ENCODE measurements at places on chromosomes 6 and 20.

- DNase-seq = no peak
Measured at GRCh38 chr6:23174781-23175361, 605.5 kb downstream of the HDGFL1 start.

DNA sequence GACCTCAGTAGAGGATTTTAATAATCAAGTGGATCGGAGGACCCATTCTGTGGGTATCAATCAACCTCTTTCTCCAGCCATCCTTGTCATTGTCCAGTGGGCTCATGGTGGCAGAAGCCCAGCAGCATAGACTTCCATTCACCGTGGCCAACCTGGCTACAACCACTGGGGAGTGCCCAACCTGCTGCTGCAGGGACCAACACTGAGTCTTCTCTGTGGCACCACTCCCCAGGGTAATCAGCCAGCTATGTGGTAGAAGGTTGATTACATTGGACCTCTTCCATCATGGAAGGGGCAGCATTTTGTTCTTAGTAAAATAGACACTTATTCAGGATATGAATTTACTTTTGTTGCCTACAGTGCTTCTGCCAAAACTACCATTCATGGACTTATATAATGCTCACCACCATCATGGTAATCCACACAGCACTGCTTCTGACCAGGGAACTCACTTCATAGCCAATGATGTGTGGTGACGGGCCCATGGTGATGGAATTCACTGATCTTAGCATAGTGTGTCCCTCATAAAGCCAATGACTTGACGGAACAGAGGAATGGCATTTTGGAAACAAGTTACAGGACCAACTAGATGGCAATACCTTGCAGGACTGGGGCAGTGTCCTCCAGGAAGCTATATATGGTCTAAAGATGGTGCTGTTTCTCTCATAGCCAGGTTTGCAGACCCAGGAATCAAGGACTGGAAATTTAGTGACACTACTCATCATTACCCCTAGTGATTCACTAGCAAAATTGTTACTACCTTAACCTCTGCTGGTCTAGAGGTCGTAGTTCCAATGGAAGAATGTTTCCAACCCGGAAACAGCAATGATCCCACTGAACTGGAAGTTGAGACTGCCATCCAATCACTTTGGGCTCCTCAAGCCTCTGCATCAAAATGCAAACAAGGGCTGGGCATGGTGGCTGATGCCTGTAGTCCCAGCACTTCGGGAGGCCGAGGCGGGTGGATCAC lies 7.6 kb downstream of the CD24 start:
- DNase-seq = no peak

DNA sequence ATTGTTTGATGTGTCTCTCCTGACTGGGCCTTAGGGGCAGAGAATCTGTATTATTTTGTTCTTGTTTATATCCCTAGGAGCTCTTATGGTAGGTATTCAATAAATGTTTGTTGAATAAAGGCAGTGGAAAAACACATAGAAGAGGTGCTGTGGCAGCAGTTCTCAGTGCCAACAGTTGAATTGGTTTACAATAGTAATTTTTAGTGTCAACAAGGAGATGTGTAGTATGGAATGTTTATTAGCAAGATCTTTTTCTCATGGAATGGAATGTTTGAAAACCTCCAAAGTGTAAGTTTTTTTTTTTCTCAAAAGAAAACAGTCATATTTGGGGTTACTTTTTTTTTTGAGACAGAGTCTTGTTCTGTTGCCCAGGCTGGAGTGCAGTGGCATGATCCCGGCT lies 28.0 kb downstream of the ASXL1 start:
- no peak for DNase-seq

GRCh38 chr20:50876063-50876685 lies 55.1 kb downstream of the ADNP start:
- no peak for DNase-seq

DNA sequence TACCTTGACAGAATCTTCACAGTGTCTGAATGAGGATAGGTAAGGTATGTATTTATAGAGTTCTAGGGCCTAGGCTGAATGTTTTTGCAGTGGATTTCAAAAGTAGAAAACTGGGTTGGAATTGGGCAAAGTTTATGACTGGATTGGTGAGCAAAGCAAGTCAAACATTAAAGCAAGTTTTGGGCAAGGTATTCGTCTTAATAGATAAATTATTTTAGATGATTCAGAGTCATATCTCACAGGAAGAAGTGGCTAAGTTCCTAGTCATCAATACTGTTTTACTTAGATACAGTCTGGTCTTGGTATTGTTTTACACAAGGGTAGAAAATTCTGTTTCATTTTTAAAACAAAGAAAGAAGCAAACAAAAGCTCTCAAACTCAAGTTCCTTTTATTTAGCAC lies 284.1 kb upstream of the EPHA7 start:
- DNase-seq = no peak

- DNase-seq = no peak
Measured at GRCh38 chr6:57085471-57085870, 4.5 kb upstream of the ZNF451 start.
